GM18507 (cell line): ENCODE measurements at places on chromosomes 7 and 10.

GRCh38 chr10:127563718-127564553, 14.8 kb downstream of the NPS start:
- DNase-seq = no peak

DNA sequence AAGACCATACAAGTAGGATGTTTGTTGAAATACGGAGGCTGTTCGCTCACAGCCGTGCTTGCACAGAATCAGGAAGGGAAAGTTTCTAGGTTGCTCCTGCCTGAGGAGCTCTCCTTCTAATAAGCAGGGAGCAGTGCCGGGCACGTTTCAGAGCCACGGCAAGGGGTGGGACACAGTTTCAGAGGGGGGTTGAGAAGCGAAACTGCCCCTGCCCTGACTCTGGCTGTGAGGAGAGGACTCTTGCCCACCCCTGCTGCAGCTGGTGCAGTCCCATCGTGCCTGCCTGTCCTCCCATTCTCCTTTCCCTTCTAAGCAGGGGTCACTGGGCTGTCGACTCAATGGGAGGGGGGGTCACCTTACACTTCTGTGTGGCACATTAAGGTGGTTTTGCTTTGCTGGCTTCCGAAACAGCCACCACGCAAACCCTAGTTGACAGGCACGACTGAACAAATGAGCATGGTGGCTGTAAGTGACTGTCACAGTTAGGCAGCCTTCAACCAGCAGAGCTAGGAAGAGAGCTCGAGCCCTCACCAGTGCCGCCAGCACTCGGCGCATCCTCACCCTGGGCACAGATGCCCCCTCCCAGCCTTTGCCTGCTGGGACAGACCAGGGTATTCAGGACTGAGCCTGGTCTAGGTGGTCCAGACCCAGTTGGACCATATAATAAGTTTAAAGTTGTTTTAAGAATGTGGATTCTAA, 37.5 kb downstream of the ZNF467 start:
- DNase-seq = no peak

DNA sequence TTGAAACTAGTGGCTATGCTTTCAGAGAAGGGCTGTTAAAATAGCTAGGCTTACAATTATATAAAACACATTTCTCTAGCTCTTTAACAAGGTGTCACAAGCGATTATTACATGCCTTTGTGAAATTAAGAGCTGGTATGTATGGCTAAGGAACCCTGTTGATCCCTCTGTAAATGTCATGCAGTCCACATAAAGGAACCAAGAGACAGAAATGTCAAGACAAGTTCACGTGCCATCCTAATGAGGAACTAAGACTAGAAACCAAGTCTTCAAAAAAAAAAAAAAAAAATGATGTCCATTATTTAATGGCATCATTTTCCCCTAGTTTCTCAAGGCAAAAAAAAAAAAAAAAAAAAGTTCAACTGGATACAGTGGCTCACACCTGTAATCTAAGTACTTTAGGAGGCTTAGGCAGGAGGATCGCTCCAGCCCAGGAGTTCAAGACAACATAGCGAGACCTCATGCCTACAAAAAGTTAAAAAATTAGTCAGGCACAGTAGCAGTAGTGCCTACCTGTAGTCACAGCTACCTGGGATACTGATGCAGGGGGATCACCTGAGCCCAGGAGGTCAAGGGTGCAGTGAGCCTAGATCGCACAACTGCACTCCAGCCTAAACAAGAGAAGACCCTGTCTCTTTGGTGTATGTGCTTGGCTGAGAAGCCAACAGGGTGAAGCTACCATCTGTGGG, 63.4 kb downstream of the SRPK2 start:
- no peak for DNase-seq

GRCh38 chr10:33406596-33406995, 72.1 kb upstream of the NRP1 start:
- no peak for DNase-seq

DNA sequence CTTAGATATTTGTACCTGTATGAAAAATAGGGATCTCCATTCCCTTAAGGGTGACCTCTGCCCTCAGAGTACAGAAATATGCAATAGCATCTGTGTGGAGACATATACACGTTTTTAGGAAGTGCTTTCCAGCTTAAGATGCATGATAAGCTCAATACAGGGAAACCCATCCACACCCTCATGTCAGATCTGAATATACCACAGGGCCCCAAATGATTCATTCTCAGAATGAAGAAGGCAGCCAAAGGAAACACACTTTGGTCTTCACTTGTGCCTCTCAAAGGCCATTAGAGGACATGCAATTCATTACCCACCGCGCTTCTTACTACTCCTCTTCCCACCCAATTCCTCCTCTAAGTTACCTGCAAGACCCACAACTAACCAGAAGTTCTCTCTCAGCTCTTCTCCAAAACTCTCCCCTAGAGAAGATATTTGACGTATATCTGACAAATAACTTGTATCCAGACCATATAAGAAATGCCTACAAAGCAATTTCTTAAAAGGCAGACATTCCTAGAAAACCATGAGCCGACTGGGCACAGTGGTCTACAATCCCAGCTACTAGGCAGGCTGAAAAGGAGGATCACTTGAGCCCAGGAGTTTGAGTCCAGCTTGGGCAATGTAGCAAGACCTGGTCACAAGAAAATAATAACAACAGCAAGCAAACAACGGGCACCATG, 103.0 kb downstream of the OAT start:
- no peak for DNase-seq

GRCh38 chr7:8338206-8338605, 76.2 kb upstream of the ICA1 start:
- no peak for DNase-seq

GRCh38 chr7:91550931-91551330, 286.7 kb downstream of the FZD1 start:
- DNase-seq = no peak

DNA sequence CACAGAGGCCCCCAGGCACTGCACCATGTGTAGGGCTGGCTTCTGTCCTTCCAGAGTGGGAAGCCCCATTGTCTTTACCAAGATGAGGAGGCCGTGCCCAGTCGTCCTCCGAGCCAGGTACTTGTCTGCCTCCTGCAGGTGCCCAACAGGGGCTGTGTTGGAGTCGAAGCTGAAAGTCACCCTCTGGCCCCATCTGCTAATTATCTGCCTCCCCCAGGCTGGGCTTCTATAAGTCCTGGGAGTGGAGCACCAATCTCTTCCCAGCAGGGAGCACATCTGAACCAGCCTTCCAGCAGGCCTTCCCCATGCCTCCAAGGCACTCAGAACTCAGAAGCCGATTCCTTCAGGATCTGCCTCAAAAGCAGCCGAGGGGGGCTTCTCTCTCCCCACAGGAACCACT, 11.6 kb upstream of the CHST15 start:
- DNase-seq = no peak

GRCh38 chr7:157955348-157955999, 618.7 kb downstream of the DNAJB6 start:
- no peak for DNase-seq

- no peak for DNase-seq
Measured at GRCh38 chr10:79254333-79255006, 92.8 kb upstream of the PPIF start.

DNA sequence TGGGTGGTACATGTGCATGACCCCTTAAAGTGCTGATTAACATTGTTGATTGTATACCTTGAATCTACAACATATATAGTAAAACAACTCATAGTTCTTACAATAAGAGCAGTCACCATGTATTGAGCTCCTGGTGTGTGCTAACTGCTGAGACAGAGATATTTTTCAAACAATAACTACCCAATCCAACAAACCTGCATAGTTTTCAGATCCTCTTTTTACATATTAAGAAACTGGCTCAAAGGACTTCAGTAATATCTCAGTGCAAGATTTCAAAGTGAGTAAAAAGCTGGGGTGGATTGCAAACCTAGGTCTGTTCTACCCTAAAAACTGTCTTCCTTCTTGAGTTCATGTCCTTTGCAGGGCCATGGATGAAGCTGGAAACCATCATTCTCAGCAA, 272.2 kb downstream of the SNX13 start:
- no peak for DNase-seq

DNA sequence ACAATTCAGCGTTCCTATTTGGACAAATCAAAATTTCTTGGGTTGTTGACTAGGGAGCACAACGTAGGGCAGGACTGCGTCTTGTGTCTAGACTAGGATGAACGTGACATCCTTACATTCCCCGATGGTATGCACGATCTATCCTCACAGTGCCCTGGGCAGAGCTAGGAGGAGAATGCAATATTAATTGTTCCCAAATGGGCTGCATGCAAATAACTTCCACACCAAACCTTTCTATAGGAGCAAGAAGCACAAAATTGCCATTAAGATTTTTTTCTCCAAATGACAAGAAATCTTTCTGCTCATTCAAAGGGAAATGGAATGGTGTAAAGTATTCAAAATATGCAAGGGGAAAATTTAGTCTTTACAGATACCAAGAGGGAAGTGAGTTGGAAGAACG, 21.4 kb upstream of the AQP1 start:
- DNase-seq = no peak

GRCh38 chr10:34918776-34919315, 103.8 kb upstream of the PARD3 start:
- DNase-seq = no peak

DNA sequence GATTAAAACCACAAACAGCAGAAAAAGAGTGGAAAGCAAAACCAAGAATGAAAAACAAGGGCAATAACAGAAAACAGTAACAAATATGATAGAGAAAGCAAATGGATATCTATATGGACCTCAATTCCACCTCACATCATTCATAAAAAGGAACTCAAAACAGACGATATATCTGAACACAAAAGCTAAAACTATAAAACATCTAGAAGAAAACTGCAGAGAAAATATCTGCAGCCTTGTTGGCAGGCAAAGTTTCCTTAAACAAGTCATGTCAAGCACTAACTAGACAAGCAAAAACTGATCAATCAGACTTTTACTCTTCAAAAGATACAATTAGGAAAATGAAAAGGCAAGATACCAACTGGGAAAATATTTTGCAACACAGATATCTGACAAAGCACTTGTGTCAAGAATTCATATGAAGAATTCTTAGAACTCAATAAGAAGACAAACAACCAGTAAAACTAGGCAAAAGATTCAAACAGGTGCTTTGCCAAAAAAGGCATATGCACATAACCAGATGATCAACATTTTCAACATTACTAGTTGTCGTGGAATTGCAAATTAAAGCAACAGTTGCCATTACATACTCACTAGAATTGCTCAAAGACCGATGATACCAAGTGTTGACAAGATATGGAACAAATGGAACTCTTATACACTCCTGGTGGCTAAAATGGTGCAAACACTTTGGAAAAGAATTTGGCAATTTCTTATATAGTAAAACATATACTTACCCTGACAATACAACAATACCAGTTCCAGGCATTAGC, 25.9 kb upstream of the ZMIZ1 start:
- DNase-seq = no peak

DNA sequence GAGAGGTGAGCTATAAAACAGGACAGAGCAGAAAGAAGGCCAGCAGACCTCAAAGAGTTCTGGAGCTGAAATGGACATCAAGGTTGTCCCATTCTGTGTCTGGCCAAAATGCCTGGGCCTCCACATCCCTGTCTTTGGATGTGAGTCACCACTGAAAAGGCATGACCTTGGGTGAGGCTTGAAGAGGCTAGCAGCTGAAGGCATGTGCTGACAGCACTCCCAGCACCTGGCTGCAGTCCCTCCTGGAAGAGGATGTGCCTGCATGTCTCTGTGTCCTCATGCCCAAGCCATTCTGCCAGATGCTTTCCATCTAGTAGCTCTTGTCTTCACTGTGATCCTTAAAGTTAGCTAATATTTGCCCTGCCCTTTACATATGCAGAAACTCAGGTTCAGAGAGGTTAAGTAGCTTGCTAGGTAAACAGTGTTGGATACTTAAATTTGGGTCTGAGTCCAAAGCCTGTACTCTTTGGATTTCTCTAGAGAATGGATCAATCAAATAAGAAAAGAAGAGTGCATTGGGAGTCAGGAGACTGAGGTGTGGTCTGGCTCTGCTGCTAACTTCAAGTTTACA, 35.8 kb downstream of the HECW1 start:
- DNase-seq = no peak

DNA sequence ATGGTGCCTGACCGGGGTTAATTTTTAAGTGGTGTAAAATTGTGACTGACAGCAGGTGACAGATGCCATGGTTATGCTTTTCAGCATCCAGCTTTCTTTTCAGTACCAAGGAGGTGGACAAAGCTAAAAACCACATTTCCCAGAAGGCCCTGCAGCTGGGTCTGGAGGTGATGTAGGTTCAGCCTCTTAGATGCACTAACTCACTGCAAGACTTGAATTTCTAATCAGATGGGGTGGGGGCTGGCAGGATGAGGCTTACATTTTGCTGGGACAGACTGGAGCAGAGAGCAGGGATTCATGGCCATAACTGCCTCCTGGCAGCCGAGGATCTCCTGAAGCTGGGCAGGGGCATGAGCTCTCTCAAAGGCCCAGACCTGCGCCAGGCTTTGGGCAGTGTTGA, 52.4 kb downstream of the PDIA4 start:
- DNase-seq = no peak

GRCh38 chr7:159167139-159167538, 22.5 kb upstream of the VIPR2 start:
- DNase-seq = no peak

GRCh38 chr10:18264466-18265050, 124.3 kb downstream of the CACNB2 start:
- no peak for DNase-seq

DNA sequence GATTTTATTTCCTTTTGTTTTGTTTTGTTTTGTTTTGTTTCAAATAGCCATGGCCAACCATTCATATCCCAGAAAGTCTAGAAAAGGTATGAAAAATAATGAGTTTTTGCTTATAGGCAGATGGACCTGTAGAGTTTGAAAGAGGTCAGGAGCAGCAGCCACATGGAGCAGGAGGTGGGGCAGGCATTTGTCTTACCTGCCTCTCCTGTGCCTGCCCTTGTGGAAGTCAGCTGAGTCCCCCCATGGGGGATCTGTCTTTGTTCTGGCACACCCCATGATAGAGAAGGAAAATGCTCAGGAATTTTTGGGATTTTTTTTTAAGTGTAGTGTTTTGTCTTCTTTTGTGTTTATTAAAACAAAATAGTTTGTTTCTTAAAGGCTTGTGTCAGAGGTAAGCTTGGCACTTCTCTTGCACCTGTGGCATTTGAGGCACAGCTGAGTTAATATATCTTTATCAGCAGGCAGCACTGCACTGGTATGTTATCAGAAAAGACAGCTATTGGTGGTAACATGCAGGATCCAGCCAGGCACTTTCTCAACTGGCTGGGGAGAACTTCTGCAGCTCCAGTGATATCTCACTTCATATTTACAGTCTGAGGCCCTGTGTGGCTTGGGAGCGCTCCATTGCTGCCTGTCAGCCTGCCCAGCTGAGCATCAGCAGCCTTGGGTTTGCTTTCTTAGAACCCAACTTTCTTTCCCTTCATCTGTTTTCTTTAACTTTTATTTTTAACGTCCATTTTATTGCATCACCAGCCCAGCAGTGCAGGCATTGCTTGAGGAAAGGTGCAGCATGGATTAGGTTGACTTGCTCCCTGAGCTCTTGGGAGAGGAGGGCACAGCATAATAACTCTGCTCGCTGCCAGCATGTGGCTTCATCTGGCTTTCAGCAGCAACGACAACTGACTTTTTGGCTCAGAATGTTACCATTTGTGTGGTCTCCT, 44.4 kb downstream of the LRRC4 start:
- no peak for DNase-seq
